ENCODE measurements at places on chromosomes 7 and 10.

- DNase-seq: no peak
These were observed 24.2 kb upstream of the SMIM30 start for GRCh38 chr7:113142385-113143119.

DNA sequence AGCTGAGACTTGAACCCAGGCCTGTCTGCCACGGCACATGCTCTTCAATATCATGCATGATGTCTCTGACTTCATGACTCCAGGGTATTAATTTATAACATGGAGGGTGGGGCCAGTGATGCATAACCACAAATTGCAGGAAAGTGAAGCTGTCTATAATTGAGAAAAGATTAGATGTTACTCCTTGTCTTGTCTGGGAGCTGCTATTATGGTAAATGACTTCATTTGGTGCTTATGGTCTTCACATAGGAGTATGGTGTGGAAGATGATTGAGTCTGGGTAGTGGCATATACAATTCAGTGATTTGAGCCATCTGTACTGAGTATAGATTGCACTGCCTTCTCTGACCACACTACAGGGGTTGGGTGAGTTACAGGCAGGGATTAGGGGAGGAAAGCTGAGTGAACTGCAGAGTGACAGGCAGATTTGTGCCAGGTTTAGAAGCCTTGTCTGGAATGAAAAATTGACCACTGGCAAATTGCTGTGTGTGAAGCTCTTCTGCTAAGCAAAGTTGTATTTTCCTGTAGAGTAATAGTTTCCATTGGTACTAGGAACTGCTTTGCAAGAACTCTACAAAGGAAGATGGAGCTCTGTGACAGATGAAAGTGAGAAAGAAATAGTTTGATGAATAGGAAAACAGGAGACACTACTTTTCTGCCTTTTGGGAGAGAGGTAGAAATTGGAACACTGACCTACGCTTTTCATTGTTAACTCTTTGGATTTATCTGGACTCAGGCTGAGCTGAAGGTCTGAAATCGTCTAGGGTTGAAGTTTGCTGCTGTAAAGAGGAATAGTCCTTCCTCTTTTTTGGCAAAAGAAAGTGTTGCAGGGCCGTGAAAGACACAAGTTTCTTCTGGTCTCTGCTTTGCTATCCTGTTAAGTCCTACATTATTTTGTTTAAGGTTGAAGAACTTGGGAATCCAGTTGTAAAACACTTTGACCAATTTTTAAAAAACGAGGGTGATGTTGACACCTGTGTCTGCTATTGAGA, 2.7 kb downstream of the SND1 start:
- no peak for DNase-seq

- DNase-seq: no peak
These were observed 37.1 kb upstream of the ATP6V0A4 start for GRCh38 chr7:138835087-138835486.

DNA sequence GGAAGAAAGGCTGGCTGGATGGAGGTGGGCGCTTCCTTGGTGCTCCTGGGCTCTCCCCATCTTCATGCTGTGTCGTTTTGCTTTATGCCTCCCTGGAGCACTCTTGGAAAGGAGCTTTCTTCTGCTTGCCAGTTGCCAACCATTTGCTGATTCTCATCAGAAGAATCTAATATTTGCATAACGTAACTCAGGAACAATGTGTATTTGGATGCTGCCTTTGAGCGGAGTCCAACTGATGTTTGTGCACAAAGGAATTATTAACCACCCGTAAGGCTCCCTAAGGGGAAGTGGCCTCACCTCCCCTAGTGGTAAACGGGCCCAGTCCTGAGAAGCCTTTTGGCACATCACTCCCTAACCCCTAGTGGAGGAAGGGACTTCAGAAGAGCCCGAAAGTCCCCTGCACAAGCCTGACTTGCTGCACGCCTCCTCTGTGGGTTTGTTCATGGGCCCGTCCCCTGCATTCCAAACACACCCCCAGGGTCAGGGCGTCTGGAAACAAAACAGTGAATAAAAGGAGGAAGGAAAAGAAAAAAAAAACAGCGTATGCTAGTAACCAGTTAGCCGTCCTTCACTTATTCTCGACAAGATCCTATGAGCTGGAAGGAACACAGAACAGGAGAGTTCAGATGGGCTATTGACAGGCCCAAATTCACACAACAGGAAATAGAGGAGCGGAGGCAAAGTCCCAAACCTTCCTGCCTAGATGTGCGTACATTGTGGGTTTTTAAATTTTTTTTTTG, 602.2 kb downstream of the LRMDA start:
- no peak for DNase-seq

GRCh38 chr10:125209591-125210355, 49.4 kb upstream of the CTBP2 start:
- no peak for DNase-seq

- no peak for DNase-seq
These were observed 89.8 kb downstream of the TMEM130 start for GRCh38 chr7:98779800-98780587.

Data from stimulated activated CD8-positive, alpha-beta memory T cell treated with anti-CD3 and anti-CD28 coated beads, Interleukin-2, amount 100 ng/mL, for 1 hour (primary cell).